ENCODE measurements at places on chromosomes 6 and 20.

DNA sequence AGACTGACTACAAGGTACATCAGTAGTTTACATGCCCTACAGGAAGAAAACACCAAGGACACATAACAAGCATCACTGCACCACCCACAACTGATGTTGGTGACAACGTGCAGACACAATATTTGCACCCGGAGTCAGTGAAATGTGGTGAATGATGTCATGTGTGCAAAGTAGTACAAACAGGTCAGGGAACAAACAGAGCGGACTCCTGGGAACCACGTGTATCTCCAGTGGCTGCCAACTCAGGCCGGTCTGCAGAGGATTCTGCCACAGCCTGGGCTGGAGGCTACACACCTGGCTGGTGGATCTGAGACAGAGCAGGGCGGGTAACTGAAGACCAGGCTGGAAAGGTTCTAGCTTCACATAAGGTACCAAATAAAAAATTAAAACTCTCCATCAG, 28.2 kb upstream of the RPS6KA2 start:
- DNase-seq: no peak

GRCh38 chr6:37700620-37700973, 2.9 kb upstream of the MDGA1 start:
- no peak for DNase-seq

- DNase-seq: no peak
Measured at GRCh38 chr6:56033401-56033800, 158.0 kb upstream of the BMP5 start.

- no peak for DNase-seq
Measured at GRCh38 chr6:151248295-151248694, 8.5 kb downstream of the AKAP12 start.

GRCh38 chr6:30885999-30886896, 1.9 kb downstream of the DDR1 start:
- peak; percentile 89 for DNase-seq

DNA sequence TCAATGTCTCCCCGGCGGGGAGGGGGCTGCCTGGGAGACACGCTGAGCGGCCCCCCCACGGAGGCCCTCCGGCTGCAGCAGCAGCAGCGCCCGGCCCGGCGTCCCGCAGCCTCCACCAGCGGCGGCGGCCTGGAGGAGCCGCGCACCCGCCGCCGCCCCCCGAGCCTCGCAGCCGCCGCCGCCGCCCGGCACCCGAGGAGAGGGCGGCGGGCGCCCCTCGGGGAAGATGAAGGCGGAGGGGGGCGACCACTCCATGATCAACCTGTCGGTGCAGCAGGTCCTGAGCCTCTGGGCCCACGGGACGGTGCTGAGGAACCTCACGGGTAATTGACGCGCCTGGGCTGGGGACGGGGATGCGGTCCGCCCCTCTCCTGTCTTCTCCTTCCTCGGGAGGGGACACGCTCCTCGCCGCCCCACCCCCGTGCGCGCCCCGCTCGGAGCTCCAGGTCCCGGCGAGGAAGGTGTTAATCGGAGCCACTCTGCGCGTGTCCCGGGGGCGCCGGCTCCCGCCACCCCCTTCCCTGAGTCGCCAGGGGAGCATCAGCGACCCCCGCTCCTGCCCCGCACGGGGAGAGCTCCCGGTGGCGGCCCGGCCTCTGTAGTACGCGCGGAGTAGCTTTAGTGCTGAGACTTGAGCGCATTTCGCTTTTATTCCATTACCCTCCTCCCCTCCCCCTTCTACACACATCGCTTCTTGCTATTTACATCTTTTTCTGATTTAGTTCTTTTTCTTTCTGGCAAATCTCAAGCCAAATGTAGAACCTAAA, 686 bp downstream of the TMEM170B start:
- DNase-seq: no peak

DNA sequence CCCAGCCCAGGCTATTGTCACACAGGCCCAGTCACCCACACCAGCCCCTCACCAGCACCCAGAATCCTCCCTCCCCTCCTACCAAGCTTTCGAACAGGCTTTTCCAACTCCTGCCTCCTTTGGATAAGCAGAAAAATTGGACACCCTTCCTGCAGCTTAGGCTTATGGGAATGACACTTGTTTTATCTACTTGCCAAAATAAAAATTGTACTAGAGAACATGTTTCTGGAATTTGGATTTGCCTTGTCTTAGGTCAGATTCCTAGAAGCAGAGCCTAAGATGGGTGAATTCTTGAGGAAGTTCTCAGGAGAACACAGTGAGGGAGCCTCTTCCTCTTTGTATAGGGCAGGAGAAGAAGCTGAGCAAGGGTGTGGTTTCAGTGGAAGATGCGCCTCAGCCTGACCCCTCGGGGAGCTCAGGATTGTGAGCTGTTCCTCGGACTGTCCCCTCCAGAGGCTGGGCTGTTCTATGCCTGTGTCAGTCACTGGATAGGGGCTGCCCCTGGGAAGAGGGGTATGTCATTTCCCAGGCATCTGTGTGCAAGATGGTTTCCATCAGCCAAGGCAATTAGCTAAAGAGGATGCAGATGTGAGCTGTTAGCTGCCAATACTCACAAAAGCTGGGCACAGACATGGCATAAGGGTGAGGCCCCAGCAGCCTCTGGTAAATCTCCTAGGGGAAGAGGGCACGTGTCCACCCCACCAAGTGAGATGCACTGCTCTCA, 33.9 kb downstream of the ITPR3 start:
- peak; percentile 79 for DNase-seq

DNA sequence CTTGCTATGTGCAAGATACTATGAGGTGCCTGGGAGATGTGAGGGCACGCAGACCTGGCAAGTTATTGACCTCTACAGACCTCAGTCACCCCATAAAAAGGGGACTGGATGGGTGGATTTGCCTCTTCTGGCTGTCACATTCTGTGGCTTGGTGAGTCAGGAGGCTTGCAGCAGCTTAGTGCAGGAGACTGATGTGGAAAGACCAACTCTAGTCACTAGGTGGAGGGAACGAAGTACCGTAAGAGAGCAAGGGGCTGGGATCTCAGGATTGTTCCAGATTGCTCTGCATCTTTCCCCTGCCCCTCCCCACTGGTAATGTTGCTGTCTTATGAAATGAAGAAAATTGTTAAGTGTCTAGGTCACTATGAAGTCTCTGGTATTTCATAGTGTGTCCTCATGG, 3.3 kb downstream of the MAPRE1 start:
- DNase-seq: peak; percentile 76

DNA sequence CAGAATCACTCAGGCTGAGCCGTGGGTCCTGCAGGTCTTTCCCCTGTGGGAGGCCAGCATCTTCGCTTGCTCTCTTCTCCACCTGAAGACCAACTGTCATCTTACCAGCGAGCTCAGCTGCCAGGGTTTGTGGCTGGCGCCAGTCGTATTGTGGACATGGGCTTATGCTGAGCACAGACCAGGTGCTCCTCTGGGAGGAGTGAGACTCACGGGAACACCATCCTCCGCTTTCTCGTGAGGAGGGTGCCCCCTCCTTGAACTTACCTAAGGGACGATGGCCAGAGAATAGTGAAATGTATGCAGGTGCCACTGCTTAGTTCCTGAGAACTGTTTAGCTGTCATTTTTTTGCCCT, 17.1 kb downstream of the WRNIP1 start:
- DNase-seq: no peak

DNA sequence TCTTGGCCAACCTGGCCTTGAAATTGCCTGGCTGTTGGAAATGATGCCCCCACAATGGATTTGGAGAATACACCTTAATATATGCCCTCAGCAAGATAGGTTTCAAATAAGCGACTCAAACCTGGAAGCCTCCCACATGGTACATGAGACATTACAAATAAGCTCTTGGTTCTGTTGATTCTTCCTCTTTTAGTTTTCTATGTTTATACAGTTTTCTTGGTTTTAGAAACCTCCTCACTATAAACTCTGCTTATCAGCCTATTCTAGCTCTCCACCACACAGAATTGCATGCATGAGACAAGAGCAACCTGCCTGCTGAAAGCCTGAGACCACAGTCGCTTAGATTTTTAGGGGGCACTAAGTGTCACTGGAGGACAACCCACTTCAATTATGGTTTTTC, 108.8 kb upstream of the PREP start:
- no peak for DNase-seq

- DNase-seq: no peak
Measured at GRCh38 chr20:12821249-12821648, 187.5 kb upstream of the SPTLC3 start.

- DNase-seq: no peak
Measured at GRCh38 chr6:46909371-46909770, 12.4 kb downstream of the ADGRF5 start.

GRCh38 chr6:54587277-54587676, 259.3 kb upstream of the FAM83B start:
- no peak for DNase-seq

DNA sequence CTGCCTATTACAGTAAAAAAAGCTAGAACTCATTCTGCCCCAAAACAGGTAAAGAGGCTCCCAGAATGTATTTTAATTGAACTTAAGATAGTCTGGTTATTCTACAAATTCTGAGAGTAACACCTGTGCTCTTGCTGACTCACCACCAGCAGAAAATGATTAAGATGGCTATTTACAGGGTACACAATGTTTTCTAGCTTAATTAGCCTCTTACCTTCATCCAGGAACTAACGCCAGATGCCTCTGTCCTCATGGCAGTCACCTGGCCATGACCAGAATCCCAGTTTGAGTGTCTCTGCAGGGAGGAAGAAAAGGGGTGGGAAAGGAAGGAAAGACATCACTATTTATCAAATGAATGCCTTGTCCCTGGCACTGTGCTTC, 31.3 kb upstream of the PPP1R3G start:
- no peak for DNase-seq

DNA sequence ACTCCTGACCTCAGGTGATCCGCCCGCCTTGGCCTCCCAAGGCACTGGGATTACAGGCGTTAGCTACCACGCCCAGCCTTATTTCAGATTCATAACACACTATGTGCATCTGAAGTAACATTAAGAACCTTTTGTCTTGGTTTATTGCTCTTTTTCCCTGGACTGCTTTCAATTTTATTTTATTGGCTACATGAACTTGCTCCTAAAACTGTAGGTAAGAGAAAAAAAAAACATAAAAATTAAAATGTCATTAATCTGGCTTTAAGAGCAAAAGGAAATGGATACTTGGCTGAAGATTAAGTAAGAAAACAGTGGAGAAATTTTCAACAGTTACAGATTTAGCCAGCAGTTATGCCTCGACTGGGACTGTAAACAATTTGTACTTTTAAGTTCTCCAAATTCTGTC, 62.5 kb downstream of the GJA1 start:
- DNase-seq: no peak

- peak; percentile 91 for DNase-seq
Measured at GRCh38 chr6:43454696-43455530, 435 bp downstream of the DLK2 start.

- no peak for DNase-seq
Measured at GRCh38 chr6:70474751-70475150, 61.4 kb downstream of the FAM135A start.

DNA sequence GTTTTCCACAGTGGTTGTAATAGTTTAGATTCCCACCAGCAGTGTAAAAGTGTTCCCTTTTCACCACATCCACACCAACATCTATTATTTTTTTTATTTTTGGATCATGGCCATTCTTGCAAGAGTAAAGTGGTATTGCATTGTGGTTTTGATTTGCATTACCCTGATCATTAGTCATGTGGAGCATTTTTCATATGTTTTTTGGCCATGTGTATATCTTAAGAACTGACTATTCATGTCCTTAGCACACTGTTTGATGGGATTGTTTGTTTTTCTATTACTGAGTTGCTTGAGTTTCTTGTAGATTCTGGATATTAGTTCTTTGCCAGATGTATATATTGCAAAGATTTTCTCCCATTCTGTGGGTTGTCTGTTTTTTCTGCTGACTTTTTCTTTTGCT, 820.1 kb downstream of the TENT5A start:
- DNase-seq: no peak

GRCh38 chr6:128346569-128346968, 173.8 kb downstream of the PTPRK start:
- DNase-seq: no peak

DNA sequence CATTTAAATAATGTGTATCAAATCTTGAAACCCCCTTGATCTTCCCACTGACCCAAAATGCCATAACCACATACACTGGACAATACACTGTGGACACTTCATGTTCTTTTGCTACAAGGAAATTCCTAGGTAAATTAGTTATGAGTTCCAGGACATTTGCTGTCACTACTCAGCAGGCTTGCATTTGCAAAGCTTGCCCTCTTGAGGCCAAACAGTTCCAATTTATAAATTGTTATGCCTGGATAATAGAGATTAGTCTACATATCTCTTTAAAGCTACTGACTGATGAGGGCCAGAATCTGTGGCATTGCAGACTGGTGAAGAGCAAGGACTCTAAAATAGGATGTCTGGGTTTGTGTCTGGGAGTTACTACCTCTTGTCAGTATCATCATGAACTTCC, 17.4 kb upstream of the RAB32 start:
- DNase-seq: peak; percentile 23

DNA sequence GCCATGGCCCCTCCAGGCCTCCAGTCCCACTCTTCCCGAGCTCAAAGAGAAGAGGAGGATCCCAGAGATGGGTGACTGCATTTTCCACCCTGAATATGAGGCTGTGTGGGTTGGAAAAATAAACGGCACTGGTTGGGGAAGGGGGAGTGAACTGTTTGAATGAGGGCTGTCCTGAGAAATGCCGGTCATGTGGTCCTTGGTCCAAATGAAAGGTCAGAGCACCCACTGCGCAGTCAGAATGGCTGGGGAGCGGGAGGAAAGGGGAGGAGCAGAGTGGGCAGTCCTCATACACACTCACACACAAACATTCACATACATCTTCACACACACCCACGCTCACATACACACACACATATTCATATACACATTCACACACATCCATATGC, 83.1 kb downstream of the MRPL14 start:
- DNase-seq: no peak

- no peak for DNase-seq
Measured at GRCh38 chr6:118813775-118814174, 80.2 kb upstream of the ASF1A start.

- peak; percentile 86 for DNase-seq
Measured at GRCh38 chr20:44736170-44737021, 9.3 kb upstream of the KCNK15 start.

DNA sequence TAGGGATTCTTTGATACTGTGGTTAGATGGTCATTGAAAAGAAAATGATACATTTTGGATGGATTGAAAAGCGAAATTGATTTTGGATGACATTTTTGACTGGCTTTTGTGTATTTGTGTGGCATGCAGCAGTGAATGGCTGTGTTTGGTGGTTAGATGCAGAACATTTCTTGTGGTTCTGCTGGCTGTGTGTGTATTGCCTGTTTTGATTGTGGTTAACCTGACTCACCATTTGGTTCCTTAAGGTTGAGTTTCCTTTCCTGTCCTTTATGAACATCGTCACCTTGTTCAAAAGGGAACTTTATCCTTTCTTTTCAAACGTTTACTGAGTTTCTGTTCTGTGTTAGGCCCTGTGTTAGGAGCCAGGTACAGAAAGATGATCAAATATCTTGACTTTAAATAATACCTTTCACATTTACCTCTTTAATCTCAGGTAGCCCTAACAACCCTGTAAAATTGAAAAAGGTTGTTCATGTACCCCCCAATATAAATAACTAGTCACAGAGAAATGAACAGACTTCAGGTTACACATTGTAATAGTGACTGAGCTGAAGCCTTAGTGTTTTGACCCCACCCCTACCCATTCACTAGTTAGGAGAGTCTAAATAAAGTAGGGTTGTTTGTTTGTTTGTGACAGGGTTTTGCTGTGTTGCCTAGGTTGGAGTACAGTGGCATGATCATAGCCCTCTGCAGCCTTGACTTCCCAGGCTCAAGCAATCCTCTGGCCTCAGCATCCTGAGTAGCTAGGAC, 23.8 kb downstream of the ANKS1A start:
- peak; percentile 81 for DNase-seq

Data from AG08395 (cell line).